ENCODE measurements at places on chromosomes 1 and 21.

- no peak for DNase-seq
Measured at GRCh38 chr1:196873385-196873784, 14.5 kb upstream of the CFHR4 start.

GRCh38 chr1:3638676-3639075, 11.2 kb downstream of the WRAP73 start:
- DNase-seq: no peak

- no peak for DNase-seq
Measured at GRCh38 chr21:45333583-45334121, 46.0 kb upstream of the POFUT2 start.

DNA sequence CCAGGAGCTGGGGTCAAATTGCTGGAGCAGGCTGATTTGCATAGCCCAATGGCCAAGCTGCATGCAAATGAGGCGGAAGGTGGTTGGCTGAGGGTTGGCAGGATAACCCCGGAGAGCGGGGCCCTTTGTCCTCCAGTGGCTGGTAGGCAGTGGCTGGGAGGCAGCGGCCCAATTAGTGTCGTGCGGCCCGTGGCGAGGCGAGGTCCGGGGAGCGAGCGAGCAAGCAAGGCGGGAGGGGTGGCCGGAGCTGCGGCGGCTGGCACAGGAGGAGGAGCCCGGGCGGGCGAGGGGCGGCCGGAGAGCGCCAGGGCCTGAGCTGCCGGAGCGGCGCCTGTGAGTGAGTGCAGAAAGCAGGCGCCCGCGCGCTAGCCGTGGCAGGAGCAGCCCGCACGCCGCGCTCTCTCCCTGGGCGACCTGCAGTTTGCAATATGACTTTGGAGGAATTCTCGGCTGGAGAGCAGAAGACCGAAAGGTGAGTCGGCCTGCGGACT, at the start of gene GADD45A:
GADD45A (plus strand) TSS at position 135 of the 491 bp plus-strand sequence; CDS start at position 429, 294 bp downstream.
- DNase-seq: peak; percentile 85

- no peak for DNase-seq
Measured at GRCh38 chr1:160646180-160646579, 664 bp downstream of the SLAMF1 start.

DNA sequence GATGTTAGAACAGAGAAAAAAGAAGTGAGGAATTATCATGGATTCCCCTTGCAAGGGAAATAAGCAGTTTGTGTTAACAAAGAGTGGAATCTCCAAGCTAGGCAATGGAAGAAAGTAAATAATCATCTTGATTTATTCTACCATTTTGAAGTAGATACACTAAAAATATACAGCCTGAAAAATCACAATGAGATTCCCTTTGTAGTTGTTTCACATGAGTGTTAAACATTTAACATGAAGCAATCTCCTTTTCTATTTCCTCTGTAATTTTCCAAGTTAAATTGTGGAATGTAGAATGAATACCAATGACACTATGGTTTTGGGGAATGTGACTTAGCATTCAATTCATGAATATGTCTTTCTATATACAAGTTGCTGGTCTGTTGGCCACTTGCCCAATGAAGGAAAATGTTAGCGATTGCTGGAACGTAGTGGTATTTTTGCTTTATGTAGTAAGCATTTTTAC, 5.7 kb downstream of the TGFB2 start:
- no peak for DNase-seq

- DNase-seq: no peak
Measured at GRCh38 chr1:150798525-150798924, 9.5 kb downstream of the CTSK start.

GRCh38 chr21:32392880-32393676, at the start of gene URB1:
URB1 (minus strand) TSS chr21:32393012; CDS start chr21:32392910, 102 bp downstream.
- DNase-seq: peak; percentile 94
